ENCODE measurements at places on chromosomes 1 and 21. TPM values are rescaled to one million over a fixed set of nuclear protein-coding genes. Genes with fewer than 3 reads are reported as not detected.

The MEX3A gene
- not detected for polyA plus RNA-seq

The LCE2C gene
- polyA plus RNA-seq, result not detected

The TNFRSF8 gene
- not detected for polyA plus RNA-seq

The SYT6 gene
- 0.48 TPM for polyA plus RNA-seq

All from Purkinje cell (primary cell).